Astrocyte of the hippocampus (primary cell): ENCODE measurements at places on chromosomes 4 and X.

- no peak for DNase-seq
These were observed 25.4 kb upstream of the METAP1 start for GRCh38 chr4:98969878-98970785.

DNA sequence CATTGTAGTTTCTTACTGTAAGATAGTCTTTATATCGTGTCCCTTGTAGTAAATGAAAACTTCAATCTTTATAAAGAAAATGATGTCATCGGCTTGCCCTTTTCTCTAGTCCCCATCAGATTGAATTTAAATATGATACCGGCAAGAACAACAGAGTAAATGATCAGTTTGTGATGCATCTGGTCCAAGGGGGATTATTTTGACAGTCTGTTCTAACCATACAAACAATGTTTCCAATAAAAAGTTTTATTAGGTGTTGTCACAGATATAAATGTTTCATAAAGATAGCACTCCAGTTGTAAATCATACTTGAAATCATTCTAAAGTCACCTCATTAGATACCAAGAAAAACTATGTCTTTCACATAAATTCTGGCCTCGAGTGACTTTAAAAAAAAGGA is 72.3 kb downstream of the SLC9A6 start:
- DNase-seq = no peak

DNA sequence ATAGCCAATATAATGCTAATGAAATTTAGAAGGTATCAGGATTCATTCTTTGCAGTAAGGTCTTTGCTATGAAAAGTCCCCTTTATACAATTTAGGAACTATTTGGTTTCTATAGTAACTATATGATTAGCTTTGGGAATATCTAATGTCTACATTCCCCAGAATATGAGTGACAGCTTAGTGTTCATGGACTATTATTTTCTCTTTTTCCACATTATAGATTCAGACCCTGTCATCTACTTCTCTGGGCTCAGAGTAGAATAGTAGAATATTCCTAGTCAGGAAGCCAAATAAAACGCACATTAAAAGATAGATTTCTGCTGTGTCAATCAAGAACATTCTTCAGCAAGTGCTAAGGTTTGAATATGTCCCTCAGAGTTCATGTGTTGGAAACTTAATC is 26.1 kb upstream of the SULT1B1 start:
- no peak for DNase-seq

DNA sequence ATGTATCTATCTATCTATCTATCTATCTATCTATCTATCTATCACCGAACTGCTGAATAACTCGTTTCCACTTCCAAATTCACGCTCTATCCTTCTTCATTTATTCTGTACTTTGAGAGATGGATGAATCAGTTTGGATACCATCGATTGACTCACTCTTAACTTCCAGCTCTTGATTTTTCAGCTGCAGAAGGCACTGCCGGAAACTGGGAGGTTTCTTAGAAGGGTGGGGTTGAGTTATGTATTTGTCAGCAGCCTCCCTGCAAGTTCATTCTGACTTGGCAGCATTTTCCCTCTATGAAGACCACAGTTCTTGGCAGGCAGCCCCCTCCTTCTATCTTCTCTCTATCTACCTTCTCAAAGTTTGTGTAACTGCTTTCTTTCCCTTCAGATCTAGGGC is 112.0 kb upstream of the MAGEB18 start:
- DNase-seq = no peak

- no peak for DNase-seq
These were observed 12.7 kb downstream of the MAD2L1 start for GRCh38 chr4:120053911-120054310.

- DNase-seq = no peak
These were observed 93.6 kb downstream of the PPP2R2C start for GRCh38 chr4:6378493-6379445.

- peak; percentile 76 for DNase-seq
These were observed 650.8 kb upstream of the DIPK2B start for GRCh38 chrX:45851434-45851991.

DNA sequence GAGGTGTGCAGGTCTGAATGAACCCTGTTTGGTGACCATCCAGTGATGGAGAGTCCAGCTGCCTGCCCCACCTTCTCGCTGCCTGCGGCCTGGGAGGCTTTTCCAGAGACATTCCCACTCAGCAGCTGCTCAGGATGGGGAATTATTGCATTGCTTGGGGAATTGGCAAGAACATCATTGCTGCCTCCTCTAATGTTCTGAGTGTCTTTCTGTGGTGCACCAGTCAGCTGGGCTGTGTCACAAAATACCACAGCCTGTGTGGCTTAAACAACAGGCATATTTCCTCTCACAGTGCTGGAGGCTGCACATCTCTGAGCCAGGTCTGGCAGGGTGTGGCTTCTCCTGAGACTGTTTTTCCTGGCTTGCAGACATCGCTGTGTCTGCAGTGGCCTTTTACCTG is 86.8 kb upstream of the AFAP1 start:
- DNase-seq = no peak

- DNase-seq = no peak
These were observed 276.4 kb upstream of the BOD1L1 start for GRCh38 chr4:13903901-13904300.

DNA sequence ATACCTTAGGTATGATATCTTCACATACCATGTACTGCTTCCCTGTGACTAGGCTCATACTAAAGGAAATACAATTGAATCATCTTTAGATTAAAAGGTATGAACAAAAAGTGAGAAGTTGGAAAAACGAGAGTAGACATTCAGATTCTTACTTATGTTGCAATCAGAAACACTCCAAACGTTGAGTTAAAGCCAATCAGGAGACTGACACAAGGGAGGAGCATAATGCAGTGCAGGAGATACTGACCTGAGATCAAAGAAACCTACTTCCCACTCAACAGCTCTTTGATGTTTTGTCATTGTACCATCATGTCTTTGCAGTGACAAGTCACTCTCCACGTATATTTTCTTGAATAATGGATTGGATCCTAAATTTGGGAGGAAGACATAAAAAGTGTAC is 8.9 kb upstream of the PCDH18 start:
- DNase-seq = no peak

DNA sequence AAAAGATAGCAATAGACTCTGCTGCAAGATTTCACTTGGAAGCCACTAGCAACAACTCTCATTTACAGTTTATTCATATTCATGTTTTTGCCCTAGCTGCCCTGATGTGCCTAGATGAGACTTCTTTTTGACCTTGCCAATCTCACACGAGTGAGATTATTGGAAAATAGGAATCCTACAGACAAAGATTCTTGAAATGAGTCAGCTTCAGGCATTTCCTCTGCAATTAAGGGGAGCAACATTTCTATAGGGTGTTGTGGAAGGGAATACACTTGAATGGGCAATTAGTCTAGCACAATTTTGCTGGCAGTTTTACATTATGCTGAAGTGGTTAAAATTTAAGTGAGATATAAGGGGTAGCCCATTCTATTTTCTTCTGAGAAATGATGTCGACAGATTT is 217.0 kb upstream of the FAT4 start:
- no peak for DNase-seq
